ENCODE measurements at places on chromosomes 1 and 21.

- no peak for DNase-seq
Observed at GRCh38 chr1:65172936-65173690, 25.1 kb downstream of the AK4 start.

DNA sequence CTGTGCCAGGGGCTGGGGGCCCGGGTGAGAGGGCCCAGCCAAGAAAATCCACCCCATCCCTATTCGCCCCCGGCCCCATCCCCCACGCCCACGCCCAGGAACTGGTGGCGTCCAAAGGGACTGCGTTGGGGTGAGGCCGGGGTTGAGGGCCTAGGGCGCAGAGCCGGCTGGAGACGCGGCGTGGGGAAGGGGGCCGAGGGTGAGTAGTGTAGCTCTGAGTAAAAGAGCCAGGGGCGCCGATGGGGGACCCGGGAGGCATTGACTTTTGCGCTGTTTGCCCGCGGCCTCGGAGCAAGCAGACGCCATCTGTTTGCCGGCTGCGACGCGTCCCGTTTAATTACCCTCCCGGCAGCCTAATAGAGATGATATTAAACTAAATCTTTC, 3.5 kb upstream of the DMRTA2 start:
- DNase-seq, result no peak

- DNase-seq, result no peak
Observed at GRCh38 chr21:26093122-26093521, 77.4 kb downstream of the APP start.

GRCh38 chr1:200207711-200208126, 180.2 kb downstream of the NR5A2 start:
- DNase-seq, result no peak

GRCh38 chr1:47024141-47024801, 802 bp downstream of the CYP4X1 start:
- DNase-seq, result no peak

GRCh38 chr1:243786531-243786930, 63.5 kb downstream of the AKT3 start:
- DNase-seq, result no peak

DNA sequence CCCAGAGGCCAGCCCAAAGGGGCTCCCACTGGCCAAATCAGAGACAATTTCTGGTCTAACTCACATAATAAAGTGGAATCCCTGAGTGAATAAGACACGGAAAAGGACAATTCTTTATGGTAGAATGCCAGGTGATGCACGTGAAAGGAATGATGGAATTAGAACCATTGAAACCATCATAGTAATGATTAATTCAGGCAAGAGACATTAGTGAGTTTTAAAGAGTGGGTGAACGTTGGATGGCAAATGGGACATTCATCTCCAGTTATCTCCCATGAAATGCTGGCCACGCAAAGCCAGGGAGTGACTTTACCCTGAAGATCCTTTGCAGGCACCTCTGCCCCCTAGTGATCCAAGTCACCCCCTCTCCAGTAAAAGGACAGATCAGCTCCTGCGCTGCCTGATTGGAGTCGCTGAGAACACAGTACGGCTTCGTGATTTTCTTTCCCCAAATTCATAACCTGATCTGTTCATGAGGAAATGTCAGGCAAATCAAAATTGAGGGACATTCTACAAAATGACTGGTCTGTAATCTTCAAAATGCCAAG, 87.5 kb downstream of the AJAP1 start:
- no peak for DNase-seq

- DNase-seq, result no peak
Observed at GRCh38 chr1:154329551-154330131, 4.3 kb downstream of the ATP8B2 start.

GRCh38 chr1:36349241-36349671, 25.8 kb upstream of the EVA1B start:
- DNase-seq, result no peak

- no peak for DNase-seq
Observed at GRCh38 chr1:61921435-61921834, 179.2 kb downstream of the PATJ start.

DNA sequence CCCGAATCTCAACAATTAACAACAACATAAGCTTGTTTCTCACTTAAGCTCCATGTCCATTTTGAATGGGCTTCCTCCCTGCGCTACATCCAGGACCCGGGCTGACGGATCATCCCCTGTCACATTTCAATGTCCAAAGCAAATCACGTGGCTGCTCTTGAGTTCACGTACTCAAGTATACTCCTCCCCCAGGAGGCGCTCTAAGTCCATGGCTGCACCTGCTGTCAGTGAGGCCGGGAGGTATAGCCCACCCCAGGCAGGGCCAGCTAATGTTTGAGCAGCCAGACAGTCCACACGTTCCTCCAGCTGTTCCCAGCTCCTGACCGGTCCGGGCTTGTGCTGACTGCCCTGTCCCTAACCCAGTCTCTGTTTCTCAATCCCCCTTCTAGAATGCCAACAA, 220.8 kb downstream of the SLC35F3 start:
- no peak for DNase-seq

DNA sequence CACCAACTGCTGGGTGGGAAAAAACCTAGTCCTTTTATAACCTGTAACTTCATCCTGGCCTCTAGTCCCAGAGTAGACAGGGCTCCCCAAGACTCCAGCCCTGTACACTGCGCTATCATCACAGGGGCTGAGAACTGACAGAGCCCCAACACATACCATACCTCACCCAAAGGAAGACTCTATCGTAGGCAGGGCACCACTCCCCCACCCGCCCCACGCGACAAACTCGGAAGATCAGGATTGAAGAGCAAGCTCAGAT, 15.8 kb downstream of the INPP5B start:
- no peak for DNase-seq

DNA sequence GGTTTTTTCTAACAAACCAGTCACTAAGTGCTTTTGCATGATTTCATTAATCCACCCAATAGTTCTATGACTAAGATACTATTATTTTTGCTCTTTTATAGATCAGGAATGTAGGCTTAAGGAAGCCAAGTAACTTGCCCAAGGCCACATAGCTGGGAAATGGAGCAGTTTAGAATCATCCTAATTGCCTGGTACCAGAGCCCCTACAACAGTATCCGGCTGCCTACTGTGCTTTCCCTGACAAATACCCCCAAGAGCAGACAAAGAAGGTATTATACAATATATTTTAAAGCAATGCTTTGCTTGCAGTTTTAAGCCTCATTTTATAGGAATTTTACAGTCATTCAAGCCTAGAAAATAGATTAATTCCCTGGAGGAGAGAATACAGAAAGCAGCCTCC, 45.5 kb upstream of the RASAL2 start:
- DNase-seq, result no peak

- DNase-seq, result no peak
Observed at GRCh38 chr1:2089051-2089450, 38.8 kb downstream of the PRKCZ start.

GRCh38 chr1:112501810-112502641, 6.7 kb upstream of the WNT2B start:
- no peak for DNase-seq

DNA sequence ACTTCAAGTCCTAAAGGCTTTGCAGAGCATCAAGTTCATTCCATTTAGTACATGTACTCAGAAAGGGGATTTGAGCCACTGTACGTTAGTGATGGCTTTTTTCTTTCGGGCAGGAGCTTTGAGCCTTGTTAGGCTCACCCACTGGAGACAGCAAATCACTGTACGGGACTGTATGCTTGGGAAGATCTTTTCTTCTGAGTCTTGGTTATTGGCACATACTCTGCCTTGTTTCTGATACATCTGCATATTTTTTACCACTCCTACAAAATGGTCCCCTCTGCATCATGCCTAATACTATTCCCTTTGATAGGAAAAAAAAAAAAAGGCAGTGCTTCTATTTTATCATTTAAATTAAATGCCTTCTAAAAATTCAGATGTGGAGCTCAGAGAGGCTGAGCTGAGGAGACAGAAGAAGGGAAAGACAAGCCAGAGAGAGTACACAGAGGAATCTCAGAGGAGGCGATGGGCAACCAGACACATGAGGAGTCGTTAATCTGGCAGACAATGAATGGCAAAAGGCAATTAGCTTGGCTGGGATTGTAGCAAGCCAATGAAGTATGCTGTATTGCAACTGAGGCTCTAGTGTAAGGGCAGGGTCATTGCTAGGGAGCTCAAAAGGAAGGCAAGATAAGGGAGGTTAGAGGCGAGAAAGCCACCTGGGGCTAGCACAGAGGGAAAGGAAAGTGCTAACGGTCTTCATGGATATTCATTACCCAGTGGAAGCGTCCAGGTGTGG, 39.4 kb downstream of the PHC2 start:
- no peak for DNase-seq

DNA sequence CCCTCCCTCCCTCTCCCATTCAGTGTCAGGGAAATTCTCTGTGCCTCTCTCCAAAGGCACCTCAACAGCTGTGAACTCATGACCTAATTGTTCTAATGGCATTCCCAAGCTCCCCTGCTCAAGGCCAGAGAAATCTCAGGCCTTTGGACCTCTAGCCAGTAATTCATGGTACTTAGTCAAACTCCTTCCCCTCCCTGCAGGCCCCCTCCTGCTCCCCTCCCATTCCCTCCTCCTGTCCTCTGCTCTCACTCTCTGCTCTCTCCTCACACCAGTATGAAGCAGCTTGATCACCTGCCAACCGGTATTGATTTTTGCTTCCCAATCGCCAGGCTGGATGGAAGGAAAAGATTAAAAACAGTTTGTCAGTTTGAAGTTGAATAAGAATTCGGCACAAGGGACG, 370.5 kb upstream of the PBX1 start:
- DNase-seq, result no peak

DNA sequence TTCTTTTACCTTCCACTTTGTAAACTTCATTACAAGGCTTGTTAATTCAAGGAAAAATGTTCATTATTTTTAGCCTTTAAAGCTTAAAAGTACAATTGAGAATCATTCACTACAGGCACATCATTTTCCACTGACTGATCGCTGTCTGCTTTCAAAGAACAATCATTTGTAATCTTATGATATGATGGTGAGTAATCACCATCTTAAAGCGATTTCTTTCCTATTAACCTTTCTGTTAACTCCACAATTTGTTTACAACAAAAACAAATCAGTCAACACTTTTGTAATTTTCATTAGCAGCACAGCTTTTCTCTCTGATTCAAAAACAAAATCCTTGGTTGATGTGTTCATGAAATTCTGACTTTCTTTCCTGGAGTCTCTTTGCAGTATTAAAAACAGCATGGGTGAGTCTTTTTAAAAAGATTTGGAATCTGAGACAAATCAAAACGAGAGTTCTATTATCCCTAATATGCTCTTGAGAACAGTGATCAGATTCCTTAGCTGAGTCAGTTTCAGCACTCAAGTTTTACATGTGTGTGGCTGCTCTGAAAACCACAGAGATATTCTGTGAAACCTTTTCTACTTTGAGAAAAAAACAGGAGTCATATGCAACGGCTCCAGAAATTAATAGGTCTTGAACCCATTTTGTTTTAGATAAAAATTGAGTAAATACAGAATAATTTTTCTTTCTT, 145.8 kb upstream of the TMPRSS15 start:
- DNase-seq, result no peak

DNA sequence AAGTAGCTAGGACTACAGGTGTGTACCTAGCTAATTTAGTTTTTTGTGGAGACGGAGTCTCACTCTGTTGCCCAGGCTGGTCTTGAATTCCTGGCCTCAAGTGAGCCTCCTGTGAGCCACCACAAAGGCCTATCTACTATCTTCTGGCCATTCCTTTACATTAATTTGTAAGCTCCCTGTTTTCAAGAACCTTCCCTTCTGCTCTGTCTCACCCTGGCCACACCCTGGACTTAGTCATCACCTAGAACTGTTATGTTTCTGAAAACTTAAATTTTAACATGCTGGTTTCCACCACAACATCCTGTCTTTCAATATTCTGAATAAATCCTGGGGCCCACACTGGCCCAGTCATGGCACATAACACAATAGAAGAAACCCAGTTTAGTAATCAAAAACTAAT, 4.9 kb upstream of the B4GALT3 start:
- no peak for DNase-seq

GRCh38 chr1:17791480-17791879, 36.3 kb downstream of the ACTL8 start:
- DNase-seq, result no peak

DNA sequence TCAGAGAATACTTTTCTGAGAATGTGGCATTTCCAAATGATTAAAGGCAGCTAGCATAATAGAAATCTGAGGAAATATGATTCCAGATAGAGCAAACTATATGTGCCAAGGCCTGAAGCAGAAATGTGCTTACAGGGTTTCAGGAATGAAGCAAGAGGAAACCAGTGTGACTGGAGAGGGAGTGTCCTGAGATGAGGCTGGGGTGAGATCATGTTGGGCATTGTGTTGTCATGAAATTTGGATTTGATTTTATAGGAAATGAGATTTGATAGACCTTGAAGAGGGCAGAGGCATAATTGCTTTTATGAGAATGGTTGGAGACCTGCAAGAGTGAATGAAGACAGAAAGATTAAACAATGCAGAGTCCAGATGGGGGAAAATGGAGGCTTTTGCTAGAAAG, 338.1 kb upstream of the SNX7 start:
- DNase-seq, result no peak

DNA sequence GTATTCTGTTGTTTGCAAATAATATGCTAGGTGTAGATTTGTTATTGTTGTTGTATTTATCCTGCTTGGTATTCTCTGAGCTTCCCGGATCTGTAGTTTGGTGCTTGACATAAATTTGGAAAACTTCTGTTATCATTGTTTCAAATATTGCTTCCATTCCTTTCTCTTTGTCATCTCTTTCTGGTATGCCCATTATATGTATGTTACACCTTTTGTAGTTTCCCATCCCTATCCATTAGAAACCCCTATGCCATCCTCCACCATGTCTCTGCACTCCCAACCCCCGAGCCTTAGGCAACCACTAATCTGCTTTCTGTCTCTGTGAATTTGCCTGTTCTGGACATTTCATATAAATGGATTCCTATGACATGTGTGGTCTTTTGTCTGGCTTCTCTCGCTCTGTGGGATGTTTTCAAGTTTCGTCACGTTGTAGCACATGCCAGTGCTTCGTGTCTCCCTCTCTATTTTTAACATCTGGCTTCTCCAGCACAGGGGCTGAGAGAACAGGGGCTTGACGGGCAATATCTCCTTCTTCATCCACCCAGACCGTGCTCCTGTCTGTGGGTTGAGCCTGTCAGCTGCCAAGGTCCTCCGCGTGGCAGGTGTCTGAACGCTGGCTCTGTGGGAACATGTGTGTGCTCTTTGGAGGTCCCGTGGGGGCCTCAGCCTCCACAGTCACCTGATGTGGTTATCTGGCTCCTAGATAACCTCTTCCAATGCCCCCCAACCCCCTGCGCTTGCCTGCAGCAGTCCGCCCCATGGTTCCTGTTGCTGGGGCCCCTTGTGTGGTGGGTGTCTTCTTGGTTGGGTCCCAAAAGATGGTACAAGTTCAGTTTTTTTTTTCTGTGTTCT, 32.8 kb upstream of the MAN1C1 start:
- no peak for DNase-seq

Data from DMS153 (cell line).